Spinal cord (tissue), 10 donors: ENCODE measurements at places on chromosomes 4 and X.
A peak's percentile ranks its signal among the peaks of the same experiment; 100 is the strongest.

DNA sequence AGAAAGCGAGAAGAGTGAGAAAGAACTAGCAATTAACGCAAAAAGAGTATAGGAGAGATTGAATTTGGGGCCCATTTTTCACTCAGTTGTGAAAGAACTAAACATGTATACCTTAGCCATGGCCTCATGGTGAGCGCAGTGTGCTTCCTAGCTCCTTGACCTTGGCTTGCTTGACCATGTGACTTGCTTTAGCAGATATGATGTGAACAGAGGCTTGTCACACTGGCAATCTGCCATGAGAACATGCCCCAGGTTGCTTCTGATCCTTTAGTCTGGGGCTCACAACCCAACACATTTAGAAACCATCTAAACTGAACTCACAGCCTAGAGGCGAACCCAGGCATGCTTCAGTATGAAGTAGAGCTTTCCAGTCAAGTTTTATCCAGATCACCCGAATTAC is 260.1 kb upstream of the FTHL17 start:
- no peak for DNase-seq

DNA sequence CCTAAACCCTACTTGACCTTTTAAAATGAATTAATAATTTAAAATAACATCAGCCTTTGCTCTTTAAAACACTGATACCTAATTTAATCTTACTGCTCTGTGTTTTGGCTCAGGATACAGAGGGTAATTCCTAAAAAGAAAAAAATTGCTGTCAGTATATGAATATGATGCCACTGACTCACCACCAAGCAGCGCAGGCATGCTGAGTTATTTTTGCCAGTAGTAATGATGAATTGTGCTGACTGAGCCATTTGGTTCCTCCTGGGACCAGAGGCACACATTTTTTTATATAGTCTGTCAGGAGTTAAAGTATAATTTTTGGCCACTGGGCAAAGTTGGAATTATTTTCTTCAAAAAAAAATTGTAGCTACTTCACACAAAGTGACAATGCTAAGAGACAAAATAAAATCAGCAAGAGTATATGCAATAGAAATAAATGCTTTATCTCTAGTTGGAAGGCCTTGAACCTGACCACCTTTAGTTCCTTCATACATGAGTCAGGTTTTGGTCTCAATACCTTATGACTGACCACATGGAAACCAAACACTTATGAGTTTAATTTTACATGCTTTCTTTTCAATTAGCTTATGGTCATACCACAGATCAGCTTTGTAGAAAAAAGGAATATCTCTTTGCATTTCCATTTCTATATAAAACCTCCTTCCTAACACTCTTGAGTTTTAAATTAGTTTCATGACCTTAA is 115.1 kb downstream of the PPP3CA start:
- peak; percentile 59 for DNase-seq

GRCh38 chrX:8138252-8138651 is 32.8 kb downstream of the VCX2 start:
- no peak for DNase-seq

- DNase-seq = no peak
Measured at GRCh38 chr4:139692309-139693012, 26.8 kb downstream of the MGST2 start.

DNA sequence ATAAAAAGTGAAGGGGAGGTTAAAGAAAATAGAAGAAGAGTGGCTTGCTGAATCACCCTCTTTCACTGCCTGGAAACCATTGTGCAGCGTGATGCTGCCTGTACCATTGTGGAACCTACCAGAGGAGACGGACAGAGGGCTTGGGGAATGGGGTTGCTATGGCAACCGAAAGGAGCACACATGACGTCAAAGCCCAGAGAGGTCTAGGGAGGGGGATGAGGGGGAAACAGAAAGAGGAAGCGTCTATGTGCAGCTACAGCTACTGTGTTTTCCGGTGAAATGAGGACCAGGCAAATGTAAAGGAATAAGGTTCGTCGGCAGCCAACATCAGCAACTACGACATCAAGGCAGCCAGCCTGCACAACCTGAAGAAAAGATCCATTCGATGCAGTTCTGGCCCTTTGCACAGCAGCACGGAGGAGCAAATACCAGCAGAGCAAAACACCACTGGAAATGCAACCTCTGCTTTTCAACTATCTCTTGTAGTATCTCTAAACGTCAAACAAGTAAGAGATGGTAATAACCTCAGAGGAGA is at the start of gene MAPK10:
MAPK10 (minus strand) TSS at position 110 of the 535 bp plus-strand sequence.
- peak; percentile 95 for DNase-seq

- no peak for DNase-seq
Measured at GRCh38 chrX:11462648-11463047, 169.4 kb downstream of the AMELX start.

DNA sequence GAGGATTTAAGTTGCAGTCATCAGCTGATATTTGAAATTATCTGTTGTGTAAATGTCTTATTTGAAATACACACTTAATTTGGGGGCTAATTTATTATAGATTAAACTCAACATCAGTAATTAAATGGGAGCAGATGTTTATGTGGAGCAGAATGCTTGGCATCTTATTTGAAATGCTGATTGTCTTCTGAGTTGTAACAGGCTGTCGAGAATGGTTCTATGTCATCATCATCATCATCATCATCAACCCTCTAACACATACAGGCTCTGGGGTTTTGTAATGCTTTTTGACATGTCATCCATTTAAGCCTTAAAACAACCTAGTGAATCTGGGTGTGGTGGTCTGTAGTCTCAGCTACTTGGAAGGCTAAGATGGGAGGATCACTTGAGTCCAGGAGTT is 8.2 kb downstream of the MTMR1 start:
- DNase-seq = no peak

DNA sequence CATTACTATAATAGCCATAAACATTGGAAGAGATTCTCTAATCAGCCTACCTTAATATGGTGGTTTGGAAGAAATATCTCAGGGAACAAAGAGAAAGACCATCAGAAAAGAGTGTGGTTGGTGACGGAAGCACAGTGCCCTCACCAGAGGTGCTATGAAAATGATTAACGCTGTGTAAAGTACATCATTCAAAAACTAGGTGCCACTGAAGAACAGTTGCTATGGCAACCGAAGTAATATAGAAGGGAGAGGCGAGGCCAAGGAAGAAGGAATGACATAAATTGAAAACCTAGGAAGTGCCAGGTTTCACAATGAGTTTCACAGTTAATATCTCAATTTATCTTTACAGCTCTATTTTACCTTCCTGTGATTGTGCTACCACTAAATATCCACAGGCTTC is 57.0 kb upstream of the ARSJ start:
- peak; percentile 32 for DNase-seq

- DNase-seq = no peak
Measured at GRCh38 chrX:81195259-81195658, 6.5 kb downstream of the HMGN5 start.

DNA sequence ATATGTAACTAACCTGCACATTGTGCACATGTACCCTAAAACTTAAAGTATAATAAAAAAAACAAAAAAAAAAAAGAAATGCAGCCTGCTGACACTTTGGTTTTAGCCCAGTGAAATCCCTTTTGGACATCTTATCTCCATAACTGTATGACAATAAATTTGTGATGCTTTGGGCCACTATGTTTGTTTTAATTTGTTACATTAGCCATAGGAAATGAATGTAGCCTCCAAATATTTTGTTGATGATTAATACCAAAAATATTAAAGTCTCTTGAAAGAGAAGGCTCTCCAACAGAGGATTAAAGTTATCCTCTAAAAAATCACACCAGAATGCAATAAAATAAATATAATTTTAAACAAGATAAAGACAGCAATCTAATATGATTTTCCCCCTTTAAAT is 852.7 kb upstream of the SLIT2 start:
- DNase-seq = no peak

GRCh38 chr4:149555799-149556198 is 259.8 kb downstream of the IQCM start:
- DNase-seq = no peak

- DNase-seq = no peak
Measured at GRCh38 chr4:52979020-52979419, 116.9 kb downstream of the RASL11B start.

- DNase-seq = no peak
Measured at GRCh38 chr4:124633285-124633941, 79.1 kb downstream of the ANKRD50 start.

GRCh38 chr4:143383005-143383574 is 46.4 kb downstream of the GAB1 start:
- DNase-seq = no peak

DNA sequence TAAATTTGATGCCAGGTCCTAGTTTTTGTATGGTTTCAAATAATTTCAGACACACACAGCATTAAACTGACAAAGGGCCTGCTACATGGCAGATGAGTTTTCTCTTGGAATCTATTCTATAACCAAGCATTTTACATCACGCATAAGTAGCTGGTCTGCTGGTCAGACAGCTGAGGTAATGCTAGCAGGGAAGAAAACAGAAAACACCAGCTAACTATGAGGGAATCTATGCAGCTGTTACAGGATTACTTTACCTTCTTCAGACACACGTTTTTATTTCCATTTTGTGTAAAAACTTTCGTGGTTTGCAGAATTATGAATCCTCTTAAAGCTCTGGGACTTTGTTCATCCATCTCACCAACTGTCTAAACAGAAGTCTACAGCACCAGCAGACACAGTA is 42.0 kb downstream of the MFAP3L start:
- no peak for DNase-seq

- DNase-seq = peak; percentile 12
Measured at GRCh38 chr4:40750461-40751258, 905 bp downstream of the NSUN7 start.

DNA sequence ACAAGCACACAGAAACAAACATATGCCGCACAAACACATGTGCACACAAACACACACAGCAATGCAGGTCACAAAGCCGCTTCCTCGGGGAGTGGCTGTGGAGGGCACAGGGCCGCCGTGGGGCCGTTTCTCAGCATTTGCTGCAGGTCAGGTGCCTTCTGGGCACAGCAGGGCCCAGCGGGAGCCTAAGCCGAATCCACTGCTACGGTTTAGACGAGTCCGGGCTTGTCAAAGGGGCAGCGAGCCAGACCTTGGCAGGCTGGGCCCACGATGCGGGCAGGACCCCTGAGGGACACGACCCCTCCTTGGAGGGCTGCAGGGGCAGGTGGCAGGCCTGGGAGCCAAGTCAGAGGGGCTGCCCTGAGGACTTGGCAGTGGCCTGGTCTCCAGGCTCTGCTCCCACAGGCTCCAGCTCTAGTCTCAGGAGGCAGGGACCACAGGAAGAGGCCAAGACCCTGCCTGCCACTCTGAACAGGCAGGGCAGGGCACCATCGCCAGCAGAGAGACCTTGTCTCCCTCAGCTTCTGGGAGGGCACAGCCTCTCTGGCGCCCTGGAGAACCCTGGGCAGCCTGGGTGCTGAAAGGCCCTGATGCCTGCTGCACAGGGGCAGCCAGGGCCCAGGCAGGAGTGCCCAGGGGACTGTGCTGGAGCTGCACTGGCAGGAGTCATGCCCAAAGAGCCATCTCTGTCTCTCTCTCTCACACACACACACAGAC is 5.5 kb upstream of the ATP2B3 start:
- DNase-seq = no peak

DNA sequence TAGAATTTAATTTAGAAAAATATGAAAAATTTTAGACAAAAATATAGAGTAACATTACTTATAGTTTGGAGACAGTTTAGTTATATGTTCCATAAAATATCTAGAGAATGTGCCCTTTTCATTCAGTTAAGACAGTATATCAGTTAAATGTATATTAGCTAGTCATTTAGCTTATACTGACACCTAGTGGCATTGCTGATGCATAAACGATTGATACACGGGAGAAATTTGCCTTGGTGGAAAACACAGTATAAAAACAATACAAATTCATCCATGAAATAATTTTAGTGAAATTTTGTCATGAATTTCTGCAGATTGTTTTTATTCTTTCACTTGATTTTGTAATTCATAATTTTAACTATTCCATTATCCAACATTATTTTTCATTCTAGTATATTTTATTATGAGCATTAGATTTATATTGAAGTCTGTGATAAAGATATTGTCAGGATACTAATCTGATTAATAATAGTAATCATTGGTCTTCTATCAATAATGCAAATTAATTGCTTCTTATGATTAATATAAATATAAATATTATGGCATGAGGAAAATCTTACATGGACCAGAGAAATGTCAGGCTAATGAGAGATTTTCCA is 219.0 kb downstream of the TLL1 start:
- DNase-seq = peak; percentile 20

DNA sequence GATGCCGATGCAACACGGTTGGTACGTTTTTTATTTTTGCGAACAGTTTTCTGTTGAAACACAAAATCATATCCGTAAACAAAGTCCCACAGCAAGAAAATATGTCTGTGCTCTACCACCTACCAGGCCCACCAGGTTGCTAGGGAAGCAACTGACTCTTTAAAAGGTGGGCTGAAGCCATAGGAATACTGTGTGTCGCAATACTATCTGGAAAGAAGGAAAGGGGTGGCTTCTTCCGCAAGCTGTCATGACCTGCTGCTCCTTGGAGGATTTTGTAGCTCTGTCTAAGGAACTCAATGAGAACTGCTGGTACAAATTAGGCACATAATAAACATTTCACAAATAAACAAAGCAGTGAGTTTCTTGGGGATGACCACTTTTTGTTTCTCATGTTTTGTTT is 46.5 kb downstream of the BEND2 start:
- no peak for DNase-seq

GRCh38 chr4:8235224-8235623 is 34.3 kb upstream of the HTRA3 start:
- DNase-seq = no peak

- DNase-seq = peak; percentile 21
Measured at GRCh38 chrX:103423955-103424638, 47.8 kb downstream of the BEX3 start.

- no peak for DNase-seq
Measured at GRCh38 chr4:148162991-148163390, 279.2 kb downstream of the NR3C2 start.

DNA sequence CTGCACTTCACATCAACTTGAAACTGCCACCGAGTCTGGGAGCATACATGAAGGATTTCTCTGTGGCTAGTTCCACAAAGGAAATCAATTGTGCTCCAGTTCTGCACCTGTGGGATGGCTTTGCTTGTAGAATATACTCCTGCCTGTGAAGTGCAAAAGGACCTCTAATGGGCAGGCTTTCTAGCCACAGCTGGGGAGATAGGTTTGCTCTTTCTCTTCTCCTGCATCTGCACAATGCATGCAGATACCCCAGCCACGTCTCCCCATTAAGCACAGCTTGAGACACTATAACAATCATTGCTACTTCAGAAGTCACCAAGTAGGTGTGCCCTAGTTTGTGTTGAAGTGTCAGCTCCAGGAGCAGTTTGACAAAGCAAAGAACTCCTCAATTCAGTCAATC is 364.6 kb downstream of the ZIC3 start:
- DNase-seq = no peak

GRCh38 chr4:184448141-184448540 is 26.2 kb downstream of the IRF2 start:
- DNase-seq = peak; percentile 78

DNA sequence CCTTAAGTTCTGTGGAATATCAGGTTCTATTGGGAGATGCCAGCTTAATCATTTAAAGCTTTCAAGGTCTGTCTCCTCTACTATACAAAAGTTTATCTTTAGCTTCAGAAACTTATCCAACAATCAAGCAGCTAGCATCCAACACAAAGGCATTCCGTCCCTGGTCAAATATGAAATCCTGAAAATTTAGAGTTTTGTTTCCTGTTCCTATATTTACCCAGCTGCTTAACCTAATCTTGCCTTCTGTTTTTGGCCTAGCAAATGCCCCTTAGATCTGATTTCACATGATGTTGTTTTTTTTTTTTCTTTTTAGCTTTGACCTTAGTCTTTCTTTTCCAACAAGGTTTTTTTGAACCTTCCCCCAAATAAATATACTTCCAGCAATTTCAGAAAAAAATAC is 33.8 kb downstream of the FAM13A start:
- no peak for DNase-seq

- no peak for DNase-seq
Measured at GRCh38 chrX:122565952-122566351, 618.1 kb upstream of the GRIA3 start.

GRCh38 chr4:80009806-80010205 is 63.2 kb downstream of the ANTXR2 start:
- no peak for DNase-seq
